Breast epithelium (tissue), 4 donors: ENCODE measurements at places on chromosomes 12 and 14. TPM values are rescaled to one million over a fixed set of nuclear protein-coding genes. Genes with fewer than 3 reads are reported as not detected.

GRCh38 chr12:90987520-90987919 is 17.3 kb downstream of the EPYC start:
- no peak for DNase-seq

TSPAN11 gene
- 1.3 TPM for total RNA-seq

DNA sequence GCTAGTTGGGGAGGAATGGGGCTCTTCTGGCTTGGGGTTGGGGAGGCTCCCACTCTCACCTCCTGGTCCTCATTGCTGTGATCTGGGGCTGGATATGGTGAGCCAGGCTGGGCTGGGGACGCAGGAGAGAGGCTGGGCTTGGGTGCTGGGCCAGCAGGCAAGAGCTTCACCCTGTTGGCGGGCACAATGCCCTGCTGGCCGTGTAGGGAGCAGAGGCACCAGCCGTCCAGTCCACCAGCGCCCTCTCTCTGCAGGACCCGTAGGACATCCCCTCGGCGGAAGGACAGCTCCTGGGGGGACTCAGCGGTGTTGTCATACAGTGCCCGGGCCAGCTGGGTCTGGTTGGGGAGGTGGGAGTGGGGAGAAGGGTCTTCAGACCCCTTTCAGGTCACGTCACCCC is 4.5 kb downstream of the EFS start:
- DNase-seq = no peak

SLC7A8 gene
- total RNA-seq = 61.9 TPM

GRCh38 chr14:45222485-45223262 is 30.3 kb downstream of the MIS18BP1 start:
- DNase-seq = no peak

WNT1 gene
- total RNA-seq = not detected

GRCh38 chr14:101595887-101596721 is 34.8 kb downstream of the DIO3 start:
- no peak for DNase-seq

SMOC1 gene
- total RNA-seq = 2.9 TPM

DNA sequence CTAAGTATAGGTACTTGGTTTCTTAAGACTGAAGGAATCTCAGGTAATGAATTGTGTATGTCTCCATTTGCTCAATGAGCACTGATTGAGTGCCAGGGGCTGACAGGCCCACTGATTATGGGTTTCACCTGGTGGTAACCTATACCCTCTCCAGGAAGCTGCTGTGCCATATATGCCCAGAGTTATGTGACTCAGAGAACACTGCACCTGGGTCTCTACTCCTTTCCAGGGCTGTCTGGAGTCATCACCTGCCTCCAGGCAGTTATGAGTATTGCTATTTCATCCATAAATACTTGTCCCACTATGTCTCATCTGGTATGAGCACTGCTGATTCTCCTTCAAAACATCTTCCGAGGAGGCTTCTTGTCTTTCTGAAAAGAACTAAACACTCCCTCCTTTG is 692.9 kb downstream of the BCL11B start:
- no peak for DNase-seq

AQP6 gene
- total RNA-seq = not detected

FITM1 gene
- total RNA-seq = 1.6 TPM

MAP3K9 gene
- total RNA-seq = 3.3 TPM

DNA sequence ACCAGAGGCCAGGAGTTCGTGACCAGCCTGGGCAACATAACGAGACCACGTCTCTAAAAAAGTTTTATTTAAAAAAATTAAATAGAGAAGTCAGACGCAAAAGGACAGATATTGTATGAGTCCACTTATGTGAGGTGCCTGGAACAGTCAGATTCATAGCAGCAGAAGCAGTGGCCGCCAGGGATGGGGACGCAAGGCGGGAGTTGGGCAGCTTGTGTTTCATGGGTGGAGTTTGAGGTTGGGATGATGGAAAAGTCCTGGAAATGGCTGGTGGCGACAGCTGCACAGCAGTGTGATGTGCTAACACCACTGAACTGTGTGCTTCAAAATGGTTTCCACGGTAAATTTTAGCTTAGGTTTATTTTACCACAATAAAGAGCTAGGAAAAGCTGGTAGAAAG is 57.6 kb upstream of the DDX11 start:
- no peak for DNase-seq

- DNase-seq = no peak
Measured at GRCh38 chr14:34671716-34672115, 41.8 kb upstream of the SNX6 start.

- DNase-seq = no peak
Measured at GRCh38 chr14:22563987-22564386, 25.0 kb downstream of the DAD1 start.

DNA sequence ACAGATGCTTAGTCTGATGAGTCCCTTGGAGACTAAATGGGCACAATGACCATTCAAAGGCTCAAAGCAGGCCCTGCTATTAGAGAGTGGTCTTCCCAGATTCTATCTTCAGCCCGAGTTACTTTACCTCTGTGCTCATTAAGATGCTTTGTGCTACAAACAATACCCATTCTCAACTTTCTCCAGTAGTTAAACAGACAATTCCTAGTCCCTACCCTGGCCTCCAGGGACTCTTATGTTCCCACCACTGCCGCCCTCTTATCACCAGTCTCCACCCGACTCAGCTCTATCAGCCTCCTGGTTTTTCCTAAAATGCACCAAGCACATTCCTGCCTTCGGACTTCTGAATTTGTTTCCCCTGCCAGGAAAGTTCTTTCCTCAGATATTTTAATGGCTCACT is 25.6 kb upstream of the GPHB5 start:
- DNase-seq = no peak

ACOT4 gene
- total RNA-seq = 2.8 TPM

MSI1 gene
- total RNA-seq = 0.59 TPM

P2RX2 gene
- not detected for total RNA-seq

GRCh38 chr14:98867146-98867545 is 404.9 kb downstream of the BCL11B start:
- DNase-seq = no peak

FGF6 gene
- not detected for total RNA-seq

RSRC2 gene
- 122 TPM for total RNA-seq

- no peak for DNase-seq
Measured at GRCh38 chr12:52980096-52980649, 26.1 kb upstream of the EIF4B start.

GRCh38 chr14:23443411-23443812 is 8.0 kb upstream of the MYH7 start:
- DNase-seq = no peak

DNA sequence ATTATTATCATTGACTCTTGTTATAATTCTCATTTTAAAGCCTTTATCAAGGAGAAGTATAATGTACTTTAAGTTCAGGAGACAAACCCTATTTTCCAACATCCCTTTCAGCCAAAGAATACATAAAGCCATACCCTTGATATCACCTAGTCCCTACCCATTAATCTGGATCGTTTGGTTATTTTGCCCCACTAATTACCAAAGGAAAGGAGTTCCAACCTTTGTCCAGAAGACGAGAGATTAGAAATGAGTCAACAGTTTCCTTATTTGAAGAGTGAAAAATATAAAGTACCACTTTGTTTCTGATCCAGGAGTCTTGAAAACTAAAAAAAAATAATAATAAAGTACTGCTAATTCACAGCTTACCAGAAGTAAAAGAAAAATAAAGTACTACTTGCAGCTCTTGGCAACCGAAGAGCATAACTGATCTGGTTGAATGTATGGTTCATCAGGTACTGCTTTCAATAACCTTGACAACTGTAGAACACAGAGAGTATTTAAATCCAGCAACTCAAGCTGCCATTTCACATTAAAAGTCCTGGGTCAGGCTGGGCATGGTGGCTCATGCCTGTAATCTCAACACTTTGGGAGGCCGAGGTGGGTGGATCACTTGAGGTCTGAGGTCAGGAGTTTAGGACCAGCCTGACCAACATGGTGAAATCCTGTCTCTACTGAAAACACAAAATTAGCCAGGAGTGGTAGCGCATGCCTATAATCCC is 33.7 kb downstream of the LIMA1 start:
- DNase-seq = no peak

NFE2 gene
- 0.48 TPM for total RNA-seq

DNA sequence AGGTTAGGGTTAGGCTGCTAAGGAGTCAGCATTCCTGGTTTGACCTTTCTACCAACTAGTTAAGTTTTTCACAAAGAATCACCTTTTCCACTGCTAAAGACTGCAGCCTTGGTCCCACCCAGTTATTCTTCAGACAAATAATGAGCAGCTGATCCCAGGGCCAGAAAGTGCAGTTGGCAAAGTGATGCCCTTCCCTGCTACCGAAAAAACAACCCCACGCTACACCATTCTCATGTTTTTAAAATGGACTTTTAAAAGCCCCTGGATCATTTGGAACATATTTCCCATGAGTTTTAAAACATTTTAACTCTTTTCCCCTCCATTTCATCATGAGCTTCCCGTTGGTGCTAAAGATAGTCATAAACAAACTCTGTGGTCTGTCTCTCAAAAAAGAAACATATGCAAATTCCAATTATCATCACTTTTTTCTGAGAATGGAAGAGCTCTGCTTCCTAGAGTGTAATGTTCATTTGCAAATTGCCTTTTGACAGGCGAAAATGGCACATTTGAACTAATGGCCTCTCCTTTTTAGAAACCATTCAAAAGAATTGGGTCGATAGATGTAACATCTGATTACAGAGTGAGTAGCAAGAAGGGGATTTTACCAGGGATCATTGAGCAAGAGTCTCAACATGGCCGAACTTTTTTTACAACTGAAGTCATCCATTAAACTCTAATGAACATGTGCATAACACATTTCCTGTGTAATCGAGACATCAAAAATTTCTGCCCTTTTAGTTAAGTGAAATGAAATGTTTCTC is 129.3 kb upstream of the RAP1B start:
- DNase-seq = no peak
